NCI-H187 (cell line): ENCODE measurements at places on chromosomes 1 and 21.

DNA sequence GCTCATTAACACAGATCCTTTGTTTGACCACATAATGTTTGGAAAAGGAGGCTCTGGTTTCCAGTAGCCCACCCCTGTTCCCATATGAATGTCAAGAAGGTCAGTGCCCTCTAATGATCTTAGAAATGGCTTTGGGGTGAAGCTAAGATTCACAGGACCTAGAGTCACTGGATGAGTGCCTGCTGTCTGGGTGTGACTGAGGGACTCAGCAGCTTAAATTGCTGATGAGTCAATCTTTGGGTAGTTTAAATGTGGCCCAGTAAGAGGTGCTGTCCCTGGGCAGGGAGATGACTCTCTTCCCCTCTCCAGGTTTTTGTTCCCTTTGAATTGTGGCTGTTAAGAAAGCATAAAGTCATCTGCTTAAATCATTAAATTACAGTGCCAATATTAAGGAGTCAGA lies 50.6 kb downstream of the L1TD1 start:
- no peak for DNase-seq

DNA sequence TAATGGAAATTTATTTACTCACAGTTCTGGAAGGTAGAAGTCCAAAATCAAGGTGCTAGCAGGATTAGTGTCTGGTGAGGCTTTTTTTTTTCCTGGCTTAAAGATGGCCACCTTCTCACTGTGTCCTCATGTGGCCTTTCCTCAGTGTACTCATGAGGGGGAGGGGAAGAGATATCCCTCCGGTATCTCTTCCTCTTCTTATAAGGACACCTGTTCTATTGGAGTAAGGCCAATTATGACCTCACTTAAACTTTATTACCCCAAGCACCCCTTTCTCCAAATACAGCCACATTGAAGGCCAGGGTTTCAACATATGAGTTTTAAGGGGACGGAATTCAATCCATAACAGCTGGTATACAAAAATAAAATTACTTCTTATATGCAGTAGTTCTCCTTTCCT lies 203.7 kb upstream of the C1orf87 start:
- no peak for DNase-seq

- DNase-seq, result no peak
Measured at GRCh38 chr1:229019663-229020271, 251.1 kb upstream of the RAB4A start.

DNA sequence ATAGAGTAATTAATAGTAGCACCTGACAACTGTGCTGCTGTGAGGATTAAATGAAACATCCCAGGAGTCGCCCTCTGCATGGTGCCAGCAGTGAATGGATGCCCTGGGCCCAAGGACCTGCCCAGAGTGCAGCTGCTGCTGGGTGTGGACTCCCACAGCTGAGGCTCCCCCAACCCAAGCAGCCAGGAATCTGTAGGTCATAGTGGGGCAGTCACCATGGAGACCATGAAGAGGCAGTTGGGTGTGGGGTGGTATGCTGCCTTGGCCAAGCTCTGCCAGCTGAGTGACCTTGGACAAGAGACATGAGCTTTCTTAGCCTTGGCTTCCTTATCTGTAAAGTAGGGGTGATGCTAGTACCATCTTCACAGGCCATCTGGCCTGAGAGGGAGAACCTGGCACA lies 9.4 kb downstream of the OLIG2 start:
- DNase-seq, result no peak

GRCh38 chr1:33132549-33132948 lies 49.3 kb downstream of the TRIM62 start:
- no peak for DNase-seq

- no peak for DNase-seq
Measured at GRCh38 chr1:234955107-234955731, 173.4 kb downstream of the TOMM20 start.

DNA sequence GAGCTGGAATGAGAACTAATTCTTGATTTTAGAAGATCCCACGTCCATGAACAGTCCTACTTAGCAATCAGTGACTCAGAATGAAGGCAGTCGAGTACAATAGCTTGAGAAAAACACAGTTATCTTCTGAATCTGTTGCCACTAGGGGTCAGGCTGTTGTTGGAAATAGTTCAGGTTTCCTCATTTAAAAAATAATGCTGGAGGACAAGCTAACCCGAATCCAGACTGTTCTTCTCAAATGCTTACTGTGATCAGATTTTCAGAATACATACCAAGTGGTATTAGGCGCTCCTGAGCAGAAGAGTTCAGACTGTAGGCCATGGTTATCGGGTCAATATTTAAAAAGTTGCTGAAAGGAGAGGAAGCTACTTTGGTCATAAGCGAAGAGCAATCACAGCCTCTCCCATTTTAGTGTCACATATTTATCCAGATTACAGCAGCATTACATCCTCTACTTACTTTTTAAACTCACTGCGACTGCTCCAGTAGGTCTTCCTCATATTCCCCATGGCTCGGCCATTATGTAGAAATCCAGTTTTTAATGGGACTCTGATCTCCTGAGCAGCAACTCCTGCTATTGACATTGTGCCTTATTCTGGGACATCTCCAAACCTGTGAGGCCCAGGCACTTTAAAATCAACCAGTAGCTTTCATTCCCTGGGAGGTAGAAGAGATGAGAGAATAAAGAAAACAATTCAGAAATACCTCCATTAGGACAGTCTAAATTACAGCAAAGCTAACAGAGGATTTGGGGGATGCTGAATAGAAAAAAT lies 10.9 kb downstream of the ERRFI1 start:
- DNase-seq, result peak; percentile 9

GRCh38 chr21:45836694-45837670 lies 144.6 kb upstream of the COL6A1 start:
- no peak for DNase-seq

- DNase-seq, result no peak
Measured at GRCh38 chr21:18041012-18041411, 203.6 kb upstream of the CHODL start.

DNA sequence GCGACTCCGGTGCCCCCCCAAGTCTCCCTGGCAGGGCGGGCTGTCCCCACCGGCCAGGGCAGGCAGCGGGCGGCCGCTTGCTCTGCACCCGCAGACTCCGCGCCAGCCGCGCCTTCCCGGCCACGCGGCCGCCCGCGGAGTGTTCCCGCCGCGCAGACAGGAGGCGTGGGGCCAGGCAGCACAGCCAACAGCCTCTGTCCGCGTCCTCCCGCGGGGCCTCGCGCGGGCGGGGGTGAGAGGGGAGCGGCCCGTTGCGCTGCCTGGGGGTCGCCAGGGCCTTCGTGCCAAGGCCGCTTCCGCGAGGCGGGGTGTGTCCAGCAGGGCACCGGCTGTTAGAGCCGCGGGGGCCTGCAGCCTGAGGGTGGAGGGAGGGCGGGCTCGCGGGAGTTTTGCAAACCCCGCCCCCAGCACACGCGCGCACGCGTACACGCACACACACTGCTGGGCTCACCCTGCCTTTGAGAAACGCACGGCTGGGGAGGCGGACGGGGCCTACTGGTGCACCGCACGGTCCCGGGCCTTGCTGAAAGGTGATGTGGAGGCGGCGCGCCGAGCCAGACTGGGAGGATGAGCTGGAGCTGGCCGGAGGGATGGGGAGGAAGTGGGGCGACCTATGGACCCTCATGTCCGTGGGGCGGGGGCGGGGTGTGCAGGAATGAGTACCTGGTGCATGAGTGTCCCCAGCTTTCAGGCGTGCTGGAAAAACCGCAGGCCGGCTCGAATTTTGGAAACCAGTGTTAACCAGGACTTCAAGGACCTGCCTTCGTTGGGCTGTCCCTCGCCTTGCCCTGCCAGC lies 41.5 kb downstream of the KIAA1614 start:
- no peak for DNase-seq

- DNase-seq, result no peak
Measured at GRCh38 chr1:53704804-53705445, 34.0 kb downstream of the GLIS1 start.

DNA sequence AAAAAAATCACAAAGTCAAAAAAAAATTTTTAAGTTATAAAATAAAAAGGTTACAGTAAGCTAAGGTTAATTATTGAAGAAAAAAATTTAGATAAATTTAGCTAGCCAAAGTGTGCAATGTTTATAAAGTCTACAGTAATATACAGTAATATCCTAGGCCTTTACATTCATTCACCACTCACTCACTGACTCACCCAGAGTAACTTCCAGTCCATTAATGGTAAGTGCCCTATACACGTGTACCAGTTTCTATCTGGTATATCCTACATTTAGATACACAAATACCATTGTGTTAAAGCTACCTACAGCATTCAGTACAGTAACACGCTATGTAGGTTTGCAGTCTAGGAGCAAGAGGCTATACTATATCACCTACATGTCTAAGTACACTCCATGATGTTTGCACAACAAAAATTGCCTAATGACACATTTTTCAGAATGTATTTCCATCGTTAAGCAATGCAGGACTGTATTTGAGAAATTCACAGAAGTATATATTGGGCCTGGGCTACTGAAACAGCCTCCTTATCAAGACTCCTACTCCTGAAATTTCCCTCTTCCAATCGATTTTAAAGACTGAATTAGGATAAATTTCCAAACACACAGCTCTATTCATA lies 155.1 kb downstream of the COP1 start:
- no peak for DNase-seq

GRCh38 chr1:207240325-207241101 lies 81.0 kb upstream of the CD55 start:
- DNase-seq, result no peak

DNA sequence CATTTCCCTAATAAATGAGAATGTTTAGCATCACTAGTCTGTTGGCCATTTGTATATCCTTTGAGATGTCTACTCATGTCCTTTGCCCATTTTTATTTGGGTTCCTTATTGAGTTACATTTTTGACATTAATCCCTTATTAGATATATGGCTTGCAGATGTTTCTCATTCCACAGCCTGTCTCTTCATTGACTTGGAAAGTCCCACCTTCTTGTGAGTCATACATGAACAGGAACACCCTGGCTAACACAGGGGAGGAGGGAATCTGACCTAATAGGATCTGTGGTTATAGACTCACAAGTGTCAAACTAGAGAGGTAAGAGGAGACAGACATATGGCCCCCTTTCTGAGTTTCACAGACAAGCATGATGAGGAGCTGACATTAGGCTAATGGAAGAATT lies 11.5 kb downstream of the ZP4 start:
- DNase-seq, result no peak

GRCh38 chr1:15332525-15332924 lies 77.2 kb upstream of the EFHD2 start:
- DNase-seq, result no peak

DNA sequence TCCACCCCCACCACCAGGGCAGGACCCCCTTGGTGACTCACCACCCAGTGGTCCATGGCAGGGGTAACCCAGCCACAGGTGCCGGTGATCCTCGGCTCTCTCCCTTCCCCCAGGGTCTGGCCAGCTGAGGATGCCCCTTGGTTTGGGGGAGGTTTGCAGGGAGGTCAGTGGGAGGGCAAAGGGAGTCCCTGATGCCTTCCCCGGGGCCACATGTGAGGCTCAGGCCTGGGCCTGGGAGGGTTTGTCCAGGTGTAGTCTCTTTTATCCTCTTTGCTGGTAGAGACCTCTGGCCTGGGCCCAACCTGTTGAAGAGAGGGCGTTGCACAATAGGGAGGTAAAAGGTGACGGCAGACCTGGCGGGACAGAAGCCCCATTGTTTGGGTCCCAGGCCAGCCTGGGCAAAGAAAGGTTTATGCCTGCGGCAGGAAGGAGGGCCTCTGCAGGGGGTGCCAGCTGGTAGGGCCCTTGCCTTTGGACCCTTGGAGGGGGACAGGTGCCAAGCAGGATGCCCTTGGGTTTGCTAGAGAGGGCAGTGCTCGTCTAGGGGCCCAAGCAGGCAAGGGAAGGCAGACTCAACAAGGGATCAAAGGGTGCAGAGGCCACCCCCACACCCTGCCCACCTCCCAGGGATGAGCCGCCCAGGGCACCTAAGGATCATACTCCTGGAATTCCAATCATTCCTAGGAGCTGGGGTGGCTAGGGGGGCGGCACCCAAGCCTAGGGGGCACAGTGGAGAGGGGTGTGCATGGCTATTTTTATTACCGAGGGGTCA lies 760 bp upstream of the TINAGL1 start:
- no peak for DNase-seq

- DNase-seq, result no peak
Measured at GRCh38 chr1:73868810-73869336, 329.1 kb downstream of the LRRIQ3 start.

GRCh38 chr1:180662709-180663108 lies 30.9 kb downstream of the XPR1 start:
- no peak for DNase-seq

GRCh38 chr1:62962901-62963776 lies 179.2 kb downstream of the ATG4C start:
- DNase-seq, result peak; percentile 65

DNA sequence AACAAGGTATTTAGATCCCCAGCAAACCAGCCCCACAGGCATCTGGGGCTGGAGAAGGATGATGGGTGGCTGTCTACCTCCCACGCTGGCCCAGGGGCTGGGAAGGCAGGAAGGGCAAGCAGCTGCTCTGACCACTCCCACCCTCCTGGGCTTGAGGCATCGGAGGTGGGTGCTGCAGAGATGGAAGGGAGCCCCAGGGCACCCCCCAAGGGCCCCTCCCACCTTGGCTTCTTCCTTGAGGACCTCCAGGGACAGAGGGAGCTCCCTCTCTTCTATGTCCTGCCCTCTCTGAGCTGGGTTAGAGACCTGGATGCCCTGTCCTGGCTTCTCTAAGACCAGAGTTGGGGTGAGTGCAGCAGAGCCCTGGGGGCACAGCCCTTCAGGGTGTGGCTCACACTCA lies 3.1 kb downstream of the CD52 start:
- no peak for DNase-seq

DNA sequence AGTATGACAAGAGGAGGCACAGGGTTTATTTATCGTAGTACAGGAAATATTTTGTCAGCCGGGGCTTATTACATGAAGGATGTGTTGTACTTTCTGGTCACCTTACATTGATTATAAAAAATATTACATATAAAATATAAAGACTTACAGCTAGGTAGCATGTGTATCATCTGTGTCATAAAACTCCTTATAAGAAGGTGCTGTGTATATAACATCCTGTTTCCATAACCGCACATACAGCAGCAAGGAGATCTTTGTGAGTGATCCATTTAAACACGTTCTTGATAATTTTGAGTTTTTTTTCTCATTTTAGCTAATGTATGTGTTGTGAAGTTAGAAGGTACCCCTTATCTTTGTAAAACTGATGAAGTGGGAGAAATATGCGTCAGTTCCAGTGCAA lies 60.1 kb downstream of the S100B start:
- no peak for DNase-seq

DNA sequence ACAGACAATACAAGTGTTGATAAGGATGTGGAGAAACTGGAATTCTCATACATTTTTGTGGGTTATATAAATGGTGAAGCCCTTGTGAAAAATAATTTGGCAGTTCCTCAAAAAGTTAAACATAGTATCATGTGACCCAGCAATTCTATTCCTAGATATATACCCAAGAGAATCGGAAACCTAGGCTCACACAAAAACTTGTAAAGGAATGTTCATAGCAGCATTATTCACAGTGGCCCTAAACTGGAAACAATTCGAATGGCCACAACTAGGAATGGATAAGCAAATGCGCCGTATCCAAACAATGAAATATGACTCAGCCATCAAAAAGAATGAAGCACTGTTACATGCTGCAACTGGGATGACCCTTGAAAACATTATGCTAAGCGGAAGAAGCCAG lies 3.9 kb upstream of the CD247 start:
- no peak for DNase-seq

- DNase-seq, result no peak
Measured at GRCh38 chr1:106984801-106985200, 71.7 kb upstream of the PRMT6 start.
